Upper lobe of left lung (tissue), 6 donors: ENCODE measurements at places on chromosomes 16 and 17.

GRCh38 chr17:13253733-13254410 is 236.0 kb upstream of the ELAC2 start:
- no peak for DNase-seq

DNA sequence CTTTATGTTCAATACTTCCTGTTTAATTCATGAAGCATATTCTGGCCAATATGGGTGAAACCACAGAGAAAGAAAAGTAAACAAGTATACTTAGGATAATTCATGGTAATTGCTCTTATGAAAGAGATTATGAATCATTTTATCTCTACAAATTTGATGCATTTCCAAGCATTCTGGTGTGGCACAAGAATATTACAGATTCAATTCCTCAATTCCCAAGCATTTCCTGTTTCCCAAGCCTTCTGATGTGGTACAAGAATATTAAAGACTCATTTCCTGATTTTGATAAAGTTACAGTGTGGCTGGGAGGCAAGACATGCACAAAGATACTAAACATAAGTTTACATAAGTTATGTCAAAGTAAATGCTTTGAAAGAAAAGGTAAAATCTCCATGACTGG is 126.1 kb upstream of the NUDT7 start:
- no peak for DNase-seq

DNA sequence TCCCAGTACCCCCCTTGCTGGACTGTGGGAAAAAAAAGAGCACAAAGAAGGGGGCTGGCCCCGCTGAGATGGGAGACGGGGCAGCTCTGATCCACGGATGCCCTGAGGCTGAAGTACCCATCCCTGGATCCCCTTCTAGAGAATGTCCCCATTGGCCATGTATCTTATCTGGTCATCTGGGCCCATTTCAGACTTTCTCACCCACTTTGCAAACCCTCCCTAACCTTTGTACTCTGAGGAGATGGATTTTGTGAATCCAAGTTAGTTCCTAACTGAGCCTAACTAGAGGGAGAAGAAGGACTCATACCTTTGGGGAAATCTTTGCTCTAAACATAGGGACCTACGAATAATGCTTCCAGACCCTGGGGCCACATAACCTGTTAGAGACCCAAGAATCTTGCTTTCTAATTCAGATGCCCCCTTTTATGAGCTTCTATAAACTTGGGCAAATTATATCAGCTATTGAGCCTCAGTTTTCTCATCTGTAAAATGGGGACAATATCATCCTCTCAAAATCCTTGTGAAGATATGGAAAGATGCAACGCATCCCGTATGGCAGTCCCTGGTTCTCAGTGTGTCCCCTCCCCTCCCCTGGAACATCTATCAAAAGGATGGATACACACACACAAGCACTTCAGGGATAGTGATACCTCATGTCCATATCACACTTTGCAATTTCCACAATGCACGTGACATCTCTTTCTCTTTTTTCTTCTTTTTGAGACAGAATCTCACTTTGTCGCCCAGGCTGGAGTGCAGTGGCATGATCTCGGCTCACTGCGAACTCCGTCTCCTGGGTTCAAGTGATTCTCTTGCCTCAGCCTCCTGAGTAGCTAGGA is 16.8 kb upstream of the FZD2 start:
- no peak for DNase-seq

- DNase-seq = no peak
Measured at GRCh38 chr17:56034197-56034635, 119.1 kb upstream of the ANKFN1 start.

GRCh38 chr16:74771656-74772315 is 2.8 kb downstream of the FA2H start:
- DNase-seq = no peak

- no peak for DNase-seq
Measured at GRCh38 chr17:3008336-3009288, 54.8 kb downstream of the OR1D5 start.

GRCh38 chr16:11796227-11797165 is 562 bp downstream of the ZC3H7A start:
- DNase-seq = peak; percentile 80
